ENCODE measurements at places on chromosomes 5 and 9.

DNA sequence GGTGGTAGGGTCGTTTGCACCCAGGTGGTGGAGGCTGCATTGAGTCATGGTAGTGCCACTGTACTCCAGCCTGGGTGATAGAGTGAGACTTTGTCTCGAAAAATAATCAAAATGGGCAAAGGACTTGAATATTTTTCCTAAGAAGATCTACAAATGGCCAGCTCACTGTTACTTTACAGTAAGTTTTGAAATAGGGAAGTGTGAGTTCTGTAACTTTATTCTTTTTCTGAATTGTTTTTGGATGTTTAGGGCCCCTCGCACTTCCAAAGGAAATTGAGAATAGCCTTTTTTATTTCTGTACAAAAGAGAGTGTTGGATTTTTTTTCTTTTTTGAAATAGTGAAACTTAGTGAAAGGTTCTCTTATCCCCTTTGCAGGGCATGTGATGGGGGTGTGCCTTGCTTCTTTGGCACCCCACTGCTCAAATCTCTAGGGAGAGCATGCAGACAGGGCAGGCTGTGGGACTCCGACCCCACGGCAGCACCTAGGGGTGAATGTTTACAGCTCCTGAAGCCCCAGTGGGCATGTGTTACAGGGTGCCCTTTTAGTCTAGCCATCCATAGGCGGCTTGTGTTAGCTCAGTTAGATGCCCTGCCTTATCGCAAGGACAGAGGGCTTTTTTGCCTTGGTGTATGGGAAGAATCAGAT lies 33.3 kb downstream of the GPBP1 start:
- DNase-seq: no peak

- DNase-seq: peak; percentile 63
Measured at GRCh38 chr9:125137200-125137599, 6.1 kb downstream of the SCAI start.

DNA sequence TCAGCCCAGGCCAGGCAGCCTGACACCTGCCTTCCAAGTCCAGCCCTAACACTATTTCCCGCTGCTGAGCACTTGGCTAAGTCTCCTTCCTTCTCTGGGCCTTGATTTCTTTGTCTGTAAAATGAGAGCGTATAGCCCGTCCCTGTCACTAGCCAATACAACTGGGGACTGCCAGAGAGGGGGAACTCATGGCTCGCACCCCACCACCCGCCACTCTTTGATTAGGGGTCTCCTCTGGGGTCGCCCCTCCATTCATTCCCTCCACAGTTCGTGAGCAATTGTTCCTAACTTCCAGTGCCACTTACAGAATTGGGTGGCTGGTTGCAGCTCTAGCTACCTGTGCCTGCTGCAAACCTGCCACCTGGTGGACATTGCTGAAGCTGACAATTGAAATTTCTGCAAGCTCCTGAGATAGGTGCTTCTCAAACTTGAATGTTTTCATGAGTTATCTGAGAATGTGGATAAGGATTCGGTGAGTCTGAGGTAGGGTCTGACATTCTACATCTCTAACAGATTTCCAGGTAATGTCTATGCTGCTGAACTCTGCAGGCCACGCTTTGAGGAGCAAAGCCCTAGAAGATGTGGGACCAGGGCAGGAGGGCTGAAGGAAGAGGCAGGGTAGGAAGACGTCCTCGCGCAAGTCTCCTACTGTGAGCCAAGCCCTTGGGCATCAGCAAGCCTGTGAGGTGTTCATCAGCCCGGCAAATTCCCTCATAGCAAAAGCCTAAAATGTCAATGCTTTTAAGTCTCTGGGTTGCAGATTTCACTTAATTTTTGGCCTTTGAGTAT lies 13.3 kb upstream of the RECK start:
- peak; percentile 87 for DNase-seq

DNA sequence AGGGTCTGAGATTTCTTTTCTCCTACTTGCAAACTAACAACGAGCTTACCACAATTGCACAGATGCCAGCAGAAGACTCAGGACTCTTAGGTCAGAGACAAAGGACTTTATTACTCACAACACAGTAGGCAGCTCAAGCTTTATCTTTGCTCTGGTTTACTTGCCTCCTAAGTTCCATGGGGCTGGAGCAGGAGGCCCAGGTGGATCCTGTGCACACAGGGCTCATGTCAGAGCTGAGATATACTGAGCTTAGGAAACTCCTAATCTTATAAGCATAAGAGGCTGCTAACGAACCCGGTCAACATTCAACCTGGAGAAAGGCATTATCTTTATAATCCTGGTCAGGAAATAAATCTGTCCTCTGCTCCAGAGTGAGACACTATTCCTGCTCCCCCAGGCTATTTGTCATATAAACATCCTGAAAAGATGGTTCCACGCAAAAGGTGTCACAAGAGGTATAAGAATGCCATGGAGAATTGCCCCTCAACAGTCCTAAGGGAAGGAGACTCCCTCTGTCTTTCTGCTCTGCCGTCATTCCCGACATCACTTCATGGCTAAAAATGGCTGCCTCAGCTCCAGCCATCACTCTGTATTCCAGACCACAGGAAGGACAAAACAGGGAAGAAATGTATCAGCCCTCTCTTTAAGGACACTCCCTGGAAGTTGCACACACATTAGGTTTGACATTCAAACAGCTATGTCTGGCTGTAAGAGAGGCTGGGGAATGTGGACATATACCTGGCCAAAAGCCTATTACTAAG lies 16.2 kb downstream of the DUSP1 start:
- DNase-seq: no peak
